ENCODE measurements at places on chromosomes 1 and 21.

DNA sequence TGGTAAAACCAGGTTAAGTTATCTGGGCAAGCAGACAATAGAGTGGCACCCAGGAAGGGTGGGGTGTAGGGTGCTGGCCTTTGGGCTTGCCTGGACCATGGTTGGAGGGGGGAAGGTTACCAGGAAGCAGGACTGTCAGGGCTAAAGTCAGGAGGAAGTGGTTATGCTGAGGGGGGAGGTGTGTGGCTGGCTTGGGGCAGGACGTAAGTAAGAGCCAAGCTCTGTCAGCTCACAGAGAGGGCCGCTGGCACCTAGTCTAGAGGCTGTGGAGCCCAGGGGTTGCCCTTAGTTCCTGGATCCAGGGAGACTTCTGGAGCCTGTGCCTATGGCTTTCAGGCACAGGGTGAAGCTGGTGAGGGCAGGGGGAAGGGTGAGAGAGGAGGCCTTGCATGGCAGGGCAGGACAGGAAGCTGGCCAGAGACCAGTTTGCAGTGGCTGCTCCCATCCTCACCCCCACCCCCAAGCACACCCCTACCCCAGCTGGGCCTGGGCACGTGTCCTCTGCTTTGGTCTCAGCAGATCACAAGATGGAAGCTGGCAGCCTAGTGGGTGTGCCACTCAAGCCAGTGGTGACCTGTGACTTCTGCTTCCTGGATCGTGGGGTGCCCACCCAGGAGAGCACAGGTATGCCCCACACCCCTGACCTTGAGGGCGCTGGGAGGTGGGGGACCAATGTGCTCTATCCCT, 20.5 kb upstream of the SMYD3 start:
- no peak overlapping the region for H3K4me3 ChIP-seq
- H3K27me3 ChIP-seq: peaks cover 7% of the 10 kb centered on the region
- H3K27ac ChIP-seq: no peak overlapping the region
- no peaks in the 10 kb centered on the region for H3K4me1 ChIP-seq
- no peak for DNase-seq
- H3K36me3 ChIP-seq: peaks cover 18% of the 10 kb centered on the region

- no peaks in the 10 kb centered on the region for H3K27me3 ChIP-seq
- no peaks in the 10 kb centered on the region for H3K36me3 ChIP-seq
- DNase-seq: no peak
- no peak overlapping the region for H3K4me3 ChIP-seq
- H3K27ac ChIP-seq: no peak overlapping the region
Observed at GRCh38 chr1:170734412-170735175, 70.7 kb downstream of the PRRX1 start.

DNA sequence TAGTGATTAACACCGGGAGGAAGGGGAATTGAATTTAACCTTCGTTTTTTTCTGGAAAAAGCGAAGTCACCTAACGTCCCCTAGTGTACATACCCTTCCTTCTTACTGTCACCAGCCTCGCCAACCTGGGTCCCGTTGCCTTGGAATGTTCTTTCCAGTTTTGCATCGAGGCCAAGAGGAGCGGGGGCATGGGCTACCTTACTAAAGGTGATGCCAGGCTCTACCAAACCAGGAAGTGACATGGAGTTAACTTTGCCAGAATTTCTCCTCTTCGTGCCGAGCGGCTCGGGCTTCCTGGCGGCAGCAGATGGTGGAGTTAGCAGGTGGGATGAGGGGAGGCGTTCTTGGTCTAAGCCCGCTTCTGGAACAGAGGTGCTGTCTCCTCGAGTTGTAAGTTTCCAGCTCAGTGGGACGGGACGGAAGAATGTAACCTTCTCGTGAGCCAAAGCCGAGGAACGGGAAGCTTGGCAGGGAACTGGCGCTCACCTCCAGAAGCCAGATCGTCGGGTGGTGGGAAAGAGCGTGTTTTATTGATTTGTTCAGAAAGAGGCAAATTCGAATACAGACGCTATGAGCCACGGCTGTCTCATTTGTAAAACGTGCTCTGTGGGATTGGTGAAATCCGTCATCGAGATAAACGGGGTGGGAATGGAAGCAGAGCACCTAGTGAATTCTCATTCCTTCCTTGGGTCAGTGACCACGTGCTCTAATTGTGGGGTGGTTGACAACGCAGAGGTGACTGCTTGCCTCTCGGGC, 486 bp downstream of the NIPAL3 start:
- peak overlapping the region; percentile 93 for H3K4me3 ChIP-seq
- H3K27me3 ChIP-seq: no peaks in the 10 kb centered on the region
- H3K27ac ChIP-seq: no peak overlapping the region
- peaks cover 6% of the 10 kb centered on the region for H3K36me3 ChIP-seq
- DNase-seq: no peak

DNA sequence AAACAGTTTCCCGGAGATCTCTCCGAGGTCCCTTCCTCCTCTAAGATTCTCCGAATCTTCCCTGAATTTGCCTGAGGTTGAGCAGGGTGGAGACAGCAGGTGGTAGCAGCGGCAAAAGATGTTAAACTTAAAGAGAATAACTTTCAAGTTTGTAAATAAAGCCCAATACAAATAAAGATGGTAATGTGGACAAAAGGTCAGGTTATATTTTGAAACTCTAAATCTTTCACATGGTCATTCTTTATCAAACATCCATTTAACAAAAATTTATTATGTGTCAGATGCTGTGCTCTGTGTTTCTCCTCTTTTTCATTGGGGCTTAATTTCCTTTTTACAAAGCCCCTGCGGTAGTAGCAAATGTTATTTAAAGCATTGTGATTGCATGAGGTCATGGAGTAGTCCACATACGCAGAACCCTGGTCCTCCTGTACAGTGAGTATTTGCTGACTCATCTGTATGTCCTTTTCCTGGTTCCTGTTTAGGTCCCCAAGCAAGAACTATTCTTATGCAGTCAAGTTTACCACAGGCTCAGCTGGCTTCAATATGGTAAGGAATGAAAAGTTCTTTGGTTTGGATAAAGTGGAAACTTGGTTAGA, 119.2 kb downstream of the ITSN1 start:
- peaks cover 21% of the 10 kb centered on the region for H3K4me1 ChIP-seq
- peak overlapping the region; percentile 77 for H3K27ac ChIP-seq
- peaks cover 34% of the 10 kb centered on the region for H3K36me3 ChIP-seq

GRCh38 chr1:55155522-55155921, 59.6 kb downstream of the USP24 start:
- no peaks in the 10 kb centered on the region for H3K27me3 ChIP-seq
- no peaks in the 10 kb centered on the region for H3K4me1 ChIP-seq
- peaks cover 54% of the 10 kb centered on the region for H3K36me3 ChIP-seq
- no peak overlapping the region for H3K27ac ChIP-seq
- peak; percentile 15 for DNase-seq
- no peak overlapping the region for H3K4me3 ChIP-seq

GRCh38 chr1:27863538-27863915, 8.8 kb upstream of the THEMIS2 start:
- no peak for DNase-seq
- H3K27me3 ChIP-seq: no peaks in the 10 kb centered on the region
- no peak overlapping the region for H3K27ac ChIP-seq
- no peaks in the 10 kb centered on the region for H3K36me3 ChIP-seq
- no peak overlapping the region for H3K4me3 ChIP-seq

DNA sequence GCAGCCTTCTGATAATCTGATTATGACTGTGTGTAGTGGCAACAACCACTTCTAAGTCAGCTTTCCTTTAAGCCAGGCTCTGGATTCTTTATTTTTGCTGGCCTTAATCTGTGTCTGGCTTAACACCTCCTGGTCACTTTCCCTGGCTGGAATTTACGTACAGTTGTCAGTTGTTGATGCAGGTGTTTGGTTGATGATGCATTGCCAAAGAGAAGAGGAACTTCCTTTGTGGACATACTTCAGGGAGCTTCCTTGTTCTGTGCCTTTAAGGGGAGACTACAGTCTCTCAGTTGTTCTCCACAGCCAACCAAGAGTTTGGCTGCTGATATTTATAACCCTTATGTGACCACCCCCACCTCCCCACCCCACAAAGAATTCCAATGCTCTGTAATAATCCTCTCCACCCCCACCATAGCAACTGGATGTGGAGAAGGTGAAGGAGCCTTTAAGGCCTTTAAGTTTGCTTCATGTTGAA, 96.0 kb upstream of the BMP8A start:
- peaks cover 70% of the 10 kb centered on the region for H3K4me1 ChIP-seq
- no peak overlapping the region for H3K4me3 ChIP-seq
- no peak overlapping the region for H3K27ac ChIP-seq
- H3K36me3 ChIP-seq: peaks cover 3% of the 10 kb centered on the region
- H3K27me3 ChIP-seq: no peaks in the 10 kb centered on the region

DNA sequence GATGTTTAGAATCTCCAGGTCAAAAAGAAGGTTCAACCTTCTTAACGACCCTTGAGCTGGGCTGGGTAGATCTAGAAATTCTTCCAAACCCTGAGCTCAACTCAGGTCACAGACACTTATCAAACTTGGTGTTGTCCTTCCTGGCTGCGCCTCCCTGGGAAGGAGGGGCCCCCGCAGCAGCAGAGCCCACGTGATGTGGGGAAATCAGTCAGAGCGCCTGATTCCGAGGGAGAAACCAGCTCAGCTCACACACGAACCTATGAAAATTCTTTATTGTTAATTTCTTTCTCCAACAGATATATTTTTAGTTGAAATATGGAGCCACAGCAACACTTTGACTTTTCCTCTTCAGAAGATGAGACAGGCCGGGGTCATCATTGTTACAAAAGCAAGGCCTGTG, 24.3 kb upstream of the CLSTN1 start:
- H3K27ac ChIP-seq: peak overlapping the region; percentile 11
- no peak overlapping the region for H3K4me3 ChIP-seq
- no peak for DNase-seq
- H3K4me1 ChIP-seq: peaks cover 35% of the 10 kb centered on the region

DNA sequence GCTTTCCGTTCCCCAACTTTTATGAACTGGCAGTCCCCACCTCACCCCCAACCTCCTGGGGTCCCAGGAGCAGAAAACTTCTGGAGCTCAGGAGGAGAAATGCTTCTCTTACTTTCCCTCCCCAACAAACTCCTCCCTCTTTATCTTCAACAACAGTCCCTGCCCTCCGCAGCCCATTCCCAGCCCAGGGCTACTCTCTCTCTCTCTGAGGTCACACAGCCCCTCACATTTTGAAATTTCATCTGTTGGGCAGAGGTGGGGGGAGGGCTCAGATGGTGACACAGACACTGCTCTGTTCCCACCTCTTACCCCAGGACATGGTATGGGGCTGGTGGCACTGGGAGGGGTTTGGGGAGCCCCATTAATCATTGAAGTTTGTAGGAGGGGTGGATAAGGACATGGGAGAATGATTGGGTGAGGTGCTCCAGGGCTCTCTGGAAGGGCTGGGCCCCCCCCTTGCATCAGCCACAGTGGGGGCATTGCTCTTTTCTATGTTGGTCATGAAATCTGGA, 6.0 kb downstream of the PIK3CD start:
- no peak for DNase-seq
- no peaks in the 10 kb centered on the region for H3K36me3 ChIP-seq
- peaks cover 24% of the 10 kb centered on the region for H3K27me3 ChIP-seq
- no peak overlapping the region for H3K4me3 ChIP-seq
- H3K4me1 ChIP-seq: peaks cover 6% of the 10 kb centered on the region

DNA sequence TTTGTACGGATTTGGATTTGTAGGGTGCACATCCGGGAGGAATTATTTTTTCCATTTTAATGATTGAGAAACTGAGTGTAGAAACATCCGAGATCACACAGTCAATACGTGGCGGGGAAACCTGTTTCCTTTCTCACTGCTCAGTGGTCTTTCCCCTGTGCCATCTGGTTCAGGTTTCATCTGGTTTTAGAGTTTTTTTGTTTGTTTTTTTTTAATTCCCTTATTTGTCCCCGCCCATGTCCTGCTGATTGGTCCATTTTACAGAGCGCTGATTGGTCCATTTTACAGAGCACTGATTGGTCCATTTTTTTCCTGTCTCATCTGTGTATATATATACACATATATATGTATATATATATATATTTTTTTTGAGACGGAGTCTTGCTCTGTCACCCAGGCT, 6.0 kb downstream of the TRPM2 start:
- H3K27ac ChIP-seq: no peak overlapping the region
- H3K27me3 ChIP-seq: peaks cover 7% of the 10 kb centered on the region
- no peak for DNase-seq
- peaks cover 3% of the 10 kb centered on the region for H3K36me3 ChIP-seq
- H3K4me1 ChIP-seq: no peaks in the 10 kb centered on the region

GRCh38 chr21:35476621-35477395, 427.7 kb upstream of the RUNX1 start:
- H3K36me3 ChIP-seq: peaks cover 23% of the 10 kb centered on the region
- H3K27me3 ChIP-seq: peaks cover 4% of the 10 kb centered on the region
- H3K4me3 ChIP-seq: no peak overlapping the region
- H3K4me1 ChIP-seq: peaks cover 45% of the 10 kb centered on the region
- no peak for DNase-seq
- no peak overlapping the region for H3K27ac ChIP-seq

DNA sequence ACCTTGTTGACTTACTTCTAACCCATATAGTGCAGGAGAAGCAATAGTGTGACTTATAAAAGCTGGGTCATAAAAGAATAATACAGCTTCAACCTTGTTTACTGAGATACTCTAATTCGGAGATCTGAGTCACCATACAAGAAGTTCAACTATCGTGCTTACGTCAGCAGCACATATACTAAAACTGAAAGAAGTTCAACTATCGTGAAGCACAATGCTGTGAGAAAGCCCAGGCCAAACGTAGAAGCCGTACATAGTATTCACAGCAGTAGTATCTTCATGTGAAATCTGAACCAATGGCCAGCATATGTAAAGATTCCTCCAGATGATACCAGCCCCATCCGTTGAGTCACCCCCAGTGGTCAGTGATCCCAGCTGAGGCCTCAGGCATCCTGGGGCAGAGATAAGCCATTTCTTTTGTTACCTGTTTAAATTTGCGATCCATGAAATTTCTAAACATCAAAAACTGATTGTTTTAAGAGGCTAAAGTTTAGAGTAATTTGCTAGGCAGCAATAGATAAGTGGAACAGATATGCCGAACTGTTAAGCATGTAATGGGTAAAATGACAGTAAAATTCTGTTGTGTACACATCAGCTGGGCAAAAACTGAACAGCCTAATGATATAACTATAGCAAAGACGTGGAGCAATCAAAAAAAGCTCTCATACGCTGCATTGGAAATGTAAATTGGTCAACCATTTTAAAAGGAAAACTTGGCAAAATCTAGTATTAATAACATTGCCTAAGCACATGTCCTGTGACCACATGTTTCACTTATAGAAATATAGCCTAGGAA, 53.9 kb upstream of the SAMD13 start:
- no peak overlapping the region for H3K27ac ChIP-seq
- peaks cover 6% of the 10 kb centered on the region for H3K36me3 ChIP-seq
- H3K4me1 ChIP-seq: no peaks in the 10 kb centered on the region
- no peak for DNase-seq
- H3K4me3 ChIP-seq: no peak overlapping the region
- no peaks in the 10 kb centered on the region for H3K27me3 ChIP-seq

GRCh38 chr21:42225571-42226155, 6.7 kb downstream of the ABCG1 start:
- no peak overlapping the region for H3K4me3 ChIP-seq
- H3K27ac ChIP-seq: no peak overlapping the region
- H3K36me3 ChIP-seq: no peaks in the 10 kb centered on the region
- peaks cover 19% of the 10 kb centered on the region for H3K27me3 ChIP-seq
- peaks cover 4% of the 10 kb centered on the region for H3K4me1 ChIP-seq

GRCh38 chr1:15238789-15239188, 8.2 kb upstream of the FHAD1 start:
- peaks cover 14% of the 10 kb centered on the region for H3K4me1 ChIP-seq
- no peak for DNase-seq
- H3K27ac ChIP-seq: no peak overlapping the region
- peaks cover 11% of the 10 kb centered on the region for H3K27me3 ChIP-seq

- H3K27me3 ChIP-seq: no peaks in the 10 kb centered on the region
- peaks cover 22% of the 10 kb centered on the region for H3K4me1 ChIP-seq
- H3K36me3 ChIP-seq: no peaks in the 10 kb centered on the region
Observed at GRCh38 chr1:177650947-177651346, 318.9 kb downstream of the SEC16B start.

Data from WTC11 (cell line).